ENCODE measurements at places on chromosomes 4 and X.

GRCh38 chr4:40627540-40627939 is 2.1 kb downstream of the RBM47 start:
- no peak for DNase-seq

GRCh38 chrX:105527759-105528158 is 294.6 kb upstream of the NRK start:
- DNase-seq = no peak

DNA sequence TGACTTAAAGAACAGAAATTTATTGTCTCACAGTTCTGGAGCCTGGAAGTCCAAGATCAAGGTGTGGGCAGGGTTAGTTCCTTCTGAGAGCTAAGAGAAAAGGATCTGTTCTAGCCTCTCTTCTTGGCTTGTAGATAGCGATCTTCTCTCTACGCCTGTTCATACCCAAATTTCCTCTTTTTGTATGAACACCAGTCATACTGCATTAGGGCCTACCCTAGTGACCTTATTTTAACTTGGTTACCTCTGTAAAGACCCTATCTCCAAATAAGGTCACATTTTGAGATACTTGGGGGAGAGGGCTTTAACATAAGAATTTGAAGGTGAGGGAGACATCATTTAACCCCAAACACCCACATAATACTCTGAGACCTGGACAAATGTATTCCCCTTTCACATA is 55.6 kb upstream of the SPP1 start:
- no peak for DNase-seq

GRCh38 chrX:154805696-154806091 is 409 bp upstream of the MPP1 start:
- DNase-seq = no peak

DNA sequence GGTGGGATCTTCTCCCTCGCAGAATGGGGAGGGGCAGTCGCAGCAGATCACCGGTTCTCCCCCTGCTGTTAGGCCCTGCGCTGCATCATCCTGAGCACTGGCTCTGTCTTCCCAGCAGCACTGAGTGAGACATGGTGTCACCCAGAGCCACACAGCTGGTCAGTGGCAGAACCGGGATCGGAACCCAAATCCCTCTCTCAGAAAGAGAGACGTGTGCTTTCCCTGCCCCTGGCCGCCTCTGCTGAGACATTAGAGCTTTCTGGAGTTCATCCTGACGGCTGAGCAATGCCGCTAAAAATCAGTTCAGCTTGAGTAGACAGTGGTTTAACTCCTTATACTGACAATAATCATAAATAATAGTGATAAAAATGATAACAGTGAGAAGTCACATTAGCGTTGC is 87.9 kb downstream of the EVC start:
- DNase-seq = no peak

GRCh38 chr4:154984148-154984547 is 203.1 kb downstream of the RBM46 start:
- no peak for DNase-seq

DNA sequence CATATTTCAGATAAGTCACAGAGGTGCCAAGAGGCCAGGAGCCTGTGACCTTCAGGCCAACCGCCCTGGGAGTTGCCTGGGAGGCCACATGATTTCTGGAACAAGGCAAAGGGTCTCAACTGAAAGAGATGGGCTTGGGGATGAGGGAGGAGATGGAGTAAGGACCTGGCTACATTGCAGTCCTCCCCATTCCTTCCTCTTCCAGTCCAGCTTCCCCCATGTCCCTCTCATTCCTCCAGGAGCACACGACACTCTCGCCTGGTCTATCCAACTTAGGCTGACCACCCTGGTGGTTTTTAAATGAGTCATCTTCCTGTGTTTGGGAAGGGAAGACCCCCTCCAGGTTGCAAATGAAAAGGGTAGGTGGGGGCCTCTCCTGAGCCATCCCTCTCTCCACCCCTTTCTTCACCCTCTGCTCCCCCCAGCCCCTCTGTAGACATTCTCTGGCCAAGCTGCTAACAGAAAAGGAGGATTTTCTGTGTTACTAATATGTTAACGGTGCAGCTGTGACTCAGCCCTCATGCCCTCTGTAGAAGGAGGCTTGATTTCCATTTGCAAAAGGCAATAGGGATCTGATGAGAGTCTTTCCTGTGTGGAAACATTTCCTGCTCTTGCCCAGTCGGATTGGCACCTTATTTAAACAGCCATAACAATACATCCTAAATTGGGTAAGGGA is 79.2 kb downstream of the RTL5 start:
- no peak for DNase-seq

DNA sequence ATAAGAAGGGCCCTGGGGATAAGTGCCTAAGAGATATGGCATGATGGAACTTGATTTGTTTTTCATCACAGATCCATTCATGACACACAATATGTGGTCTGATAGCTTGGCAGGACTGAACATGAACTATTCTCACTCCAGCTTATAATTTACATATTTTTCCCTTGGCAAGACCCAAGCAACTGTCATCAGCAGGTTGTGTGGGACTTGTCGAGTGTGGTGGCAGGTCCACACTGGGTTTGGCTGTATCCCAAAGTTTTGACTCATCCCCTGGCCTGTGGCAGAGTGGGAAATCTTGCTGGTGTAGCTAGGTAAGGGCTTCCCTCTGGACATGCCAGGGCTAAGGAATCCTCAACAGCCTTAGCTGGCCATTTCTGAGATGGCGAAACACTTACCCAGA is 81.0 kb upstream of the STIM2 start:
- DNase-seq = no peak
